Activated CD4-positive, alpha-beta memory T cell treated with anti-CD3 and anti-CD28 coated beads for 36 hours (primary cell): ENCODE measurements at places on chromosomes 1 and 21. TPM values are rescaled to one million over a fixed set of nuclear protein-coding genes. Genes with fewer than 3 reads are reported as not detected.

DNA sequence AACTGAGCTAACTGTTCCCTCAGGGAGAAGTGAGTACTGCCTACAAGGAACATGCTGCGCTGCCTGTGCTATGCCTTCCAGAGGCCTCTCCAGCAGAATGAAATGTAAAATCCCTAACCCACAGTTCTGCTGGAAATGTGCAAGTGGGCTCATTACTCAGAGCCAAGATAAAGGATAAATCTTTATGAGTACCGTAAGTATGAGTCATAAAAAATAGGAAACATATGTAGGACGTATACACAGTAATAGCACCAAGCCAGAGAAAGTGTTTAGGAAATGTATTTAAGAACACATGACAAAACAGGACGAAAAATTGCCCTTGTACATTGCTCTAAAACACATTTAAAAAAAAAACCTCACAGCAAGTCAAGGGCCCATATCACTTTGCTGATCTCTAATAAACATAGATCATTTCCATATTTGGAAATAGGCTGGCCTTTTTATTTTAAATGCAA is 104.6 kb downstream of the TGFBR3 start:
- no peak overlapping the region for H3K4me3 ChIP-seq
- DNase-seq = no peak
- peaks cover 16% of the 10 kb centered on the region for H3K36me3 ChIP-seq
- H3K27me3 ChIP-seq = no peaks in the 10 kb centered on the region
- no peak overlapping the region for H3K27ac ChIP-seq

- H3K27ac ChIP-seq = no peak overlapping the region
- no peak overlapping the region for H3K4me3 ChIP-seq
- no peaks in the 10 kb centered on the region for H3K4me1 ChIP-seq
- DNase-seq = no peak
- H3K27me3 ChIP-seq = peaks cover 2% of the 10 kb centered on the region
These were observed 127.1 kb downstream of the C1orf21 start for GRCh38 chr1:184513966-184514365.

GRCh38 chr1:182484067-182484466 is 34.1 kb downstream of the RGSL1 start:
- no peaks in the 10 kb centered on the region for H3K4me1 ChIP-seq
- peaks cover 6% of the 10 kb centered on the region for H3K27me3 ChIP-seq
- H3K36me3 ChIP-seq = no peaks in the 10 kb centered on the region
- no peak for DNase-seq
- H3K4me3 ChIP-seq = no peak overlapping the region
- H3K27ac ChIP-seq = no peak overlapping the region

DNA sequence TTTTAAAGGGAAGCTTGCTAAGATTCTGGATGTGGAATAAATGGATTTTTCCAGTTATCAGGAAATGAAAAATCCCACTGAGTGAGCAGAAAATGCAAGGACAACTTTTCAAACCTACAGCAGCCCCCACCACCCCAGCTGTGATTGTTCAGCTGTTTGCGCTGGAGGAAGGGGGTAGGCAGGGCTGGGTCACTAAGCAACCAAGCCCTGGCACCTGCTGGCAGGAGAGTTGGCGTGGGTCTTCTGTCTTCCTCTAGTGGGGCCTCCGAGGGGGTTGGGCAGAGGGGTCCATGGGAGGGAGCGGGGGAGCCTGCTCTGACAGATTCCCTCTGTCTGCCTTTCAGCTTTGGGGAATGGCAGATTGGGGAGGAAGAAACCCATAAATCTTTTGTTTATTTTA is 45.3 kb downstream of the EIF2D start:
- peaks cover 97% of the 10 kb centered on the region for H3K4me1 ChIP-seq
- no peak for DNase-seq
- H3K4me3 ChIP-seq = peak overlapping the region; percentile 72
- H3K36me3 ChIP-seq = peaks cover 92% of the 10 kb centered on the region

DNA sequence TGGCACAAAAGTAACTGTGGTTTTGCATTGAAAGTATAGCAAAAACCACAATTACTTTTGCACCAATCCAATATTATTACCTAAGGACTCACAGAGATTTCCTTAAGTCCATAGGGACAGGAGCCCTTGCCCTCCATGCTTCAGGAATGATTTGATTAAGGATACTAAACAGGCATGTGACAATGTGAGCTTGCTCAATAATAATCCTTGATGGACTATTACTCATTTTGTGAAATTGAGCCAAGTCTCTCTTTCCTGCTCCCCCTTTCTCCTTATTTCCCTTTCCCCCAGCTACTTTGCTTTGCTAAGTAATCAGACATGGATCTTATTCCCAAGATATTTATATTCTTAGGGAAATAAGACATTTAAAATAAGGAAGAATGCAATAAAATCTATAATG is 21.6 kb upstream of the RGL1 start:
- H3K36me3 ChIP-seq = no peaks in the 10 kb centered on the region
- peaks cover 5% of the 10 kb centered on the region for H3K4me1 ChIP-seq
- no peak overlapping the region for H3K27ac ChIP-seq
- H3K27me3 ChIP-seq = peaks cover 2% of the 10 kb centered on the region

DNA sequence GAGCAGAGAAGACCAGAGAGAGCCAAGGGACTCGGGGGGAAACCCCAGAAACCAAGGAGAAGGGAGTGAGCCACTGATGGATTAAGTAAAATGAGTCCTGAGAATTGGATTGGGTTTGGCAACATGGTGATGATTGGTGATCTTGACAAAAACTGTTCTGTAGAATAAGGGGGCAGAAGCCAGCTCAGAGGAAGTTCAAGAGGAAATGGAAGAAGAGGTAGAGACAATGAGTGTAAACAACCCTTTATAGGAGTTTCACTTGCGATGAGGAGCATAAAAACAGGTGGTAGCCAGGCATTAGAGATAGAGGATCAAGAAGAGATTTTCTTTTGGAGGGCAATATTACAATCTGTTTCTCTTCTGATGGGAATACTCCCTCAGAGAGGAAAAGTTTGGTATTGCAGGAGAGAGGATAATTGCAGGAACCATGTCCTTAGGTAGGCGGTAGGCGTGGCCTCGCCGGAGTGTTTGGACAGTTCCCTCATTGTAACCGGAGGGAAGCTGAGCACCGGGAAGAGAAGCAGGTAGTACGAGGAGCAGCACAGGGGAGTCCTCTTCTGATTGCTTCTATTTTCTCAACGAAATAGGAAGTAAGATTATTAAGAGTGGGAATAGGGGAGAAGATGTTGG is 68.4 kb upstream of the TENT5C start:
- no peak overlapping the region for H3K27ac ChIP-seq
- no peak for DNase-seq
- H3K27me3 ChIP-seq = peaks cover 5% of the 10 kb centered on the region
- H3K36me3 ChIP-seq = no peaks in the 10 kb centered on the region
- no peak overlapping the region for H3K4me3 ChIP-seq

GRCh38 chr1:192654591-192655251 is 18.8 kb downstream of the RGS13 start:
- peak; percentile 33 for DNase-seq
- H3K27me3 ChIP-seq = peaks cover 14% of the 10 kb centered on the region
- no peak overlapping the region for H3K4me3 ChIP-seq
- H3K4me1 ChIP-seq = peaks cover 13% of the 10 kb centered on the region
- H3K27ac ChIP-seq = peak overlapping the region; percentile 43
- H3K36me3 ChIP-seq = no peaks in the 10 kb centered on the region

PM20D1 gene
- total RNA-seq = 0.55 TPM

SPRR2E gene
- not detected for total RNA-seq

RIPK4 gene
- 0.10 TPM for total RNA-seq

NR1I3 gene
- not detected for total RNA-seq

OR2L5 gene
- total RNA-seq = not detected
